MV-4-11 (cell line): ENCODE measurements at places on chromosomes 4 and X.

GRCh38 chr4:71269233-71269632 lies 69.6 kb upstream of the SLC4A4 start:
- no peak for DNase-seq

DNA sequence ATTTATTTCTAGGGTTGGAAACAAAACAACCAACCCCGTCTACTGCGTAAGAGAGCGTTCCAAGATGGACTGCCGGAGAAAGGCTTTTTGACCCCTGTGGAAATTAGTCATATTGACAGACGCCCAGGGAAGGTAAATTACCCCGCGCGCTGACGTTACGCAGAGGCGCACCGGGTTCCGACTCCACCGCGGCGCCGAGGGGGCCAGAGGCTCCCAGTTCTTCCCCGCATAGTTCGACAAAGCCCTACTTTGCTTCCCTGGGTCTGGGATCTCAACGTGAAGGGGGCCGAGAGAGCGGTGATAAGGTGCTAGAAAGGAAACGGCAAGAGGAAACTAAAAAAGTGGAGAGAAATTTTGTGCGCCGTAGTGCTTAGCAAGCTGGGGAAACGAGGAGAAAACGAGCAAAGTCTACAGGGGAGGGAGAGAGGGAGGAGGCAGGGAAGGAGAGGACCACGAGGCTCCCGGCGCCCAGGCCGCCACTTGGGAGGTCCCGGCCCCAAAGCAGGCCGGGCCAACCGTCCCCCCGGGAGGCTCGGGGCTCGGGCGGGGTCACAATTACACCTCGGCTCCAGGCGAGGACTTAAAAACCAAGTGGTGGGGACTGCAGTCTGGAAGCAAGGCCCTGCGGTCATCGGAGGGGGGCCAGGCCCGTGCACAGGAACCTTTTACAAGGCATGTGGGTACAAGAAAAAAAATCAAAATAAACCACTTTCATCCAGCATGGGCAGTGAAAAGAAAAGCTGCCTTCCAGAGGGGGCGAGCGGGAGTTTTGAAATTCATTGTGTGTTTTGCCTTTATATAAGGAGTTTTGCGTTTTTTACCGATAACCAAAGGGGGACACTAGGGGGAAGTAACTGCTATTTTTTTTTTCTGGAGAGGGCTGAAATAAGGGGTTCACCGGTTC lies 13.2 kb downstream of the HAND2 start:
- DNase-seq, result no peak

- no peak for DNase-seq
Measured at GRCh38 chrX:21166272-21166982, 207.8 kb upstream of the CNKSR2 start.

DNA sequence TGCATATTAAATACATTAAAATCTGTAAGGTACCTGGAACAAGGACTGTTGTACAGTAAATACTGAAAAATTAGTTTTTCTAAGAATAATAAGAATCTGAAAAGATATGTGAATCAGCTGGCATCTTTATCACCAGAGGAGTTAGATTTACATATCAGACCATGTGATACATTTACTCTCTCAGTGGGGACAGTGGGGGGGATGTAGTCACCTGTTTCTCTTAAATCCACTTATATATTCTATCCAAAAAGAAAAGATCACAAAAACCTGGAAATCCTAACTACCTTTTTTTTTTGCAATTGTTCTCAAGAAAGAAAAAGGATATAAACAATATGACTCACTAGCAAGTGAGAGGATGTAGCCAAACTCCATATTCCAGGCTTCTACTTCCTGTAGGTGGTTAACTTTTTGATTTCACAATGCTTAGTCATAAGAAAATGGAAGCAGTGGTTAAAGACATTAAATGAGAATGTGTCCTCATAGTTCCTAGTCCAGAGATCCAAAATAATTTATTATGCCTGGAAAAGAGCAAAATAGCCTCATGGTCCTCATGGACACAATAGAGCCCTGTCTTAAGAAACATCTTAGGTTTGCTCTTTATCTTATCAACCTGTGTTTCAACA lies 22.5 kb upstream of the MYOZ2 start:
- DNase-seq, result peak; percentile 96

DNA sequence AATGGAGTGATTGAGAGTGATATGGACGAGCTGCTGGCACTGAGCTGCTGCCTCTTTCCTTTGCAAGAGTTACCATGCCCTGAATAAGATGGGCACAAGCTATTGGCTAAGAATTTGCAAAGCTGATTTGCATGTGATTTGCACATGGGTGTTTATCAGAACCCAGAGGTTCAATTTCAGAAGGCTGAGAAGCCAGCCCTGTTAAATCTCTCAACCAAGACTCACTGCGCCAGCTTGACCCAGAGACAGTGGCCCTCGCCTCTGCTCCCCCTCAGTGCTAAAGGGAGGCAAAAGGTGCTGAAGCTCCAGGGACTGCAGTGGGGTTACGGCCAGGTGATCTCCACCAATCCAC lies 701 bp downstream of the ARHGAP4 start:
- DNase-seq, result no peak

DNA sequence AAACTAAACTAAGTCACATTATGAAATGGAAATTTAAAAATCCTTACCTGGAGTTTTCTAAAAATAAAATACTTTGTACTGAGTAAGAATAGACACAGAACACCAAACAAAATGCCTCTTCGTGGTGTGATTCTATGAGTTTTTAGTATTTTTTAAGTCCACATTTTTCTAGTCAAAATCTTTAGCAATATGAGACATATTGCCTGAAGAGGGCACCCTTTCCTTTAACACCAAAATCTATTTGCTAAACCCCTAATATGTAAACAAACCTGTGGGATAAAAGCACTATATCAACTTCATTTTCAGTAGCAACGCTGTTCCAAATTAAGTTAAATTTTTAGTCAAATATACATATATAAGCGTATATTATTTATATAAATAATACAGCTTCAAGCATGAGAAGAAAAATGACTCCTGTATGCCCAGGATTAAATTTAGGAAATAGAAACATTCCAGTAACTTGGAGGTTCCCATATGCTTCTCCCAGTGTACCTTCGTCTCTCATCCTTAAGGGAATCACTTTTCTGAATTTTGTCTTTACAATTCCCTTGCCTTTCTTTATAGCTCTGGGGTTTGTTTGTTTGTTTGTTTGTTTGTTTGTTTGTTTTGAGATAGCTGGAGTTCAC lies 23.0 kb upstream of the PGM2 start:
- DNase-seq, result peak; percentile 66

DNA sequence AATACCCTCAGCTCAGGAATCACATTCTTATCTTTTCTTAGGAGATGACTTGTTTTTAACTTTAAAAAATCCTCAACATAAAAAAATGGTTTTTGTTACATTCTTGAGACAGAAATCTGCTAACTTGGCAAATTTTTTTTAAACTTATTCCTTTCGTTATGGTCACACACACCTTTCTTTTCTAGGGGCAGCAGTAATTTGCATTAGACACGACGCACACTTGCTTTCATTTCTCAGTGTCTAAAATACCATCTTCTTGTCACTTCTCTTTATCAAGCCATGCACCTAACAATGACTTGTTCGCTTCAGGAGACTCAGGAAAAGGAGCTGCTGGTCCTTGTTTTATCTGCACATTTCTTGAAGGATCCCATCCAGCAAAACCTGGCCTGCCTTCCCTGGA lies 112.6 kb upstream of the TBL1X start:
- peak; percentile 71 for DNase-seq

DNA sequence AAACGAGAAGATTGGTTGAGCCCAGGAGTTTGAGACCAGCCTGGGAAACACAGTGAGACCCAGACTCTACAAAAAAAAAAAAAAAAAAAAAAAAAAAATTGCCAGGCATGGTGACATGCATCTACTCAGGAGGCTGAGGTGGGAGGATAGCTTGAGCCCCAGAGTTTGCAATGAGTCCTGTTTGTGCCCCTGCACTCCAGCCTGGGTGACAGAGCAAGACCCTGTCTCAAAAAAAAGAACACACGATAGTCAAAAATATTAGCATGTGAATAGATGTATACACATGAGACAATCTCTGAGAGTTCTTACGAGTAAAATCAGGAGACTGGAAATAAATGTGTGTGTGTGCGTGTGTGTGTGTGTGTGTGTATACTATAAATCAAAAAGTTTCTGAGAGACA lies 966.3 kb downstream of the FSTL5 start:
- DNase-seq, result no peak

DNA sequence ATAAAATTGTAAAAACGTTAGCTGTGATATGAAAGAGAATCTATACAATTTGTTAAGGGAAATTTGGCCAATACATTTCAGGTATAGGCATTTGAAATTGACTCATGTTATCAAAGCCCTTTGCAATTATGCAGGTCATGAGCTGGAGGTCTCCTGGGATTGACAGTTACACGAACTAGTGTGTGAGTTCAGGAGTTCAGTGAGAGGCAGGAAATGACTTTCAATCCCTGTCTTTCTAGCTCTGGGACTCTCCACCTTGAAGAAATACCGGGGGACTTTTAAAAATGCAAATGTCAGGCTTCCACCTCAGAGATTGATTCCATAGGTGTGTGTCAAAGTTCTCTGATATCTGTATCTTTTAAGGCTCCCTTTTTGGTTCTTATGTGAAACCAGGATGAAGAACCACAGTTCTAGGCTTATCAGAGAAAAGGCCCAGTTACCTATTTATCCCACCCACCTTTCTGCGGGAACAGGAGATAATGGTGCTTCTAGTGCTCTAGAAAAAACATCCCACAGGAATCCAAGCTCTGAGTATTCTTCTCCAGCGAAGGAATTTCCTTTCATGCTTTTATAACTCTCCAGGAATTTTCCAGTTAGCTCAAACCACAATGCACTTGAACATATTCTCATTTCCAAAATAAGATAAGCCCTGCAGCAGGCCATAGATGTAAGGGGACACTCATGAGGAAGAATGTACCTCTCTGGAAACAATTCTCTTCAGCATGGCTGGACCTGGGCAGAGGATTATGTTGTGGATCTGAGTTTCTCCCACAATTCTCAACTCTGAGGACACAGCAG lies 501.0 kb downstream of the IDS start:
- no peak for DNase-seq

GRCh38 chr4:168693750-168694490 lies 197.1 kb downstream of the PALLD start:
- DNase-seq, result no peak

- DNase-seq, result peak; percentile 95
Measured at GRCh38 chr4:78749972-78750727, 26.0 kb upstream of the BMP2K start.

GRCh38 chr4:54098375-54098774 lies 1.6 kb upstream of the GSX2 start:
- DNase-seq, result no peak

GRCh38 chr4:6660430-6660829 lies 19.9 kb downstream of the MRFAP1 start:
- DNase-seq, result no peak

DNA sequence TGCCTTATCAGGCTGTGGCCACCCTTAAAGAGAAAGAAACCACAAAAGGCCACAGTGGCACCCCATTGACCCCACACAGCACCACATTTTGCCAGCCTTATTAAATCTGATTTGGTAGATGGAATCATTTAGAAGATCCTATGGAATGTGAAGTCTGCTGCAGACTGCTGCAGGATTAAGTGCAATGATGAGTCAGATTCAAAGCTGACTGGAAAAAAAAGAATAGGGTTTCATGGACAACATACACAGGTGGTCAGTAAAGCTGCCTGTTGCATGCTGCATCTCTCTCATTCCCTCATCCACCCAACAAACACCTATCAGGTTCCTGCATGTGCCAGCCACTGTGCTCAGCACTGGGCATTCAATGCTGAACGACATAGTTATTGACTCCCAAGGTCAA lies 56.6 kb downstream of the CHST7 start:
- DNase-seq, result no peak

- no peak for DNase-seq
Measured at GRCh38 chrX:6383488-6383887, 151.4 kb downstream of the VCX3A start.

DNA sequence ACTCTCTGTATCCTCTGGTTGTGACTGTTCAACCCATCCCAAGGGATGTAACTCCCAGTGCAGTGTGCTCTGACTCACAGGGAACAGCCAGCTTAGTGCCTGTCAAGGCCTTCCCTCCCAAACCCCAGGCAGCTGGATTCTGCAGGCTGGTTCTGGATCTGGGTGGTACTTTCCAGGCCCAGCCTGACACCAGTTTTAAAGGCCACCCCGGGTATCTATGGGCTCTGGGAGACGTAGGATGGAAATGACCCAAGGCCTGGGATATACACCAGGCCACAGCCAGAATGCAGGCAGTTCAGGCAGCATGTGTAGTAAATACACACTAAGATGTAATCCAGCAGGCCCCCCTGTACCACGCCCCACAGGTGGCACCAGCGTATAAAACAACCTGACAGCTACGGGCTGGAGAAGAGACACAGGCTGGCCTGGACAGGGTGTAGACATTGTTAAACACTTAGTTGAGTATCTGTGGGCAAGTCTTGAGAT lies 64.2 kb downstream of the SPINK2 start:
- DNase-seq, result no peak

DNA sequence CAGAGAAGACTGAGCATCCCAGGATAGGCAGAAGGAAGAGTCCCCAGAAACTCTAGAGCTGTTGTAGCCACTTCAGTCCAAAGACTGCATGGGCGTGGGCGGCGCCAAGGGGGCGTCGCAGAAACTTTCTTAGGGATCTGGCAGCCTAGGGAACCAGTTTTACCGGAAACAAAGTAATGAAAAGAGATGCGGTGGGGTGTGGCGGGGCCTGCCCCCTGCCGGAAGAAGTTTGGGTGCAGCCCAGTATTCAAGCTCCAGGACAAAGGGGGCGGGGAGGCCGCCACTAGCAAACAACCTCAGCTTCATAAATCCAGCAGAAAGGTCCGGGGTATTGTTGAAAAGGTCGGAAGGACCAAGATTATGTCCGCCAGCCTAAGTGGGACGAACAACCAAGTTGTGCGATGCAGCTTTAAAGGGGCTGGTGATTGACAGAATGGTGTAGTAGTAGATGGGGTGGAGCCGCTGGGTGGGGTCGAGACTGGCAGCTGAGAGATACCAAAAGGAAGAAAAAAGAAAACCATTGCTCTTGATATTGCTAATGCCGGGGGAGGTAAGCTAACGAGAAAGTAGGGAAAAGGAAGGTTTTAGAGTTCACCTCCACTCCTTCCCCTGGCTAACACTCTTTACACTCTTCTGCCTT lies 190.5 kb downstream of the RRAGB start:
- peak; percentile 51 for DNase-seq

DNA sequence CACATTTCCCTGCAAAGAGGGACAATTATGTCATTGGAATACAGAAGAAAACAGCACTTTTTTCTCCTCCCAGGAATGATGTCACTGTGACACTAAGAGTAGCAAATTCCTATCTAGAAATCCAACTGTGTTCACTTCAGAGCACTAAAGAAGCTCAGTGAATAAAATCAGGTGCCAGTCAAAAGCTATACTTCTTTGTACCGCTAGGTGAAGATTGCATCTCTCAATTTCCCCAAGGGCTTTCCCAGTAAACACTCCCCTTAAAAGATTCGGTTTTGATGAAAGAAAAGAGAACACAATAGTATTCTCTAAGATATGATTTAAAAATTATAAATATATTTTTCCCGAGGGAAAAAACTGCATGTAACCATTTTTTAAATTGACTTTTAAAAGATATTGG lies 104.7 kb upstream of the MID1 start:
- DNase-seq, result no peak

- peak; percentile 69 for DNase-seq
Measured at GRCh38 chr4:87026800-87027495, 92.1 kb downstream of the AFF1 start.

GRCh38 chrX:38893441-38893840 lies 92.2 kb downstream of the MID1IP1 start:
- no peak for DNase-seq

GRCh38 chrX:30957753-30958152 lies 68.7 kb upstream of the TAB3 start:
- no peak for DNase-seq

- no peak for DNase-seq
Measured at GRCh38 chrX:10619425-10620046, 849 bp downstream of the MID1 start.

- DNase-seq, result no peak
Measured at GRCh38 chr4:108762559-108763225, at the start of gene ETNPPL. Gene ETNPPL, minus strand, starts transcription at chr4:108763053. Its CDS starts 155 bp downstream, at chr4:108762898.
